Stimulated activated CD8-positive, alpha-beta memory T cell treated with anti-CD3 and anti-CD28 coated beads, Interleukin-4, amount 100 ng/mL, for 4 hours (primary cell): ENCODE measurements at places on chromosomes 1 and 21.

GRCh38 chr21:17949421-17949820 lies 130.3 kb upstream of the C21orf91 start:
- no peak for DNase-seq

- no peak for DNase-seq
Measured at GRCh38 chr21:45801129-45801964, 157.8 kb downstream of the PCBP3 start.

DNA sequence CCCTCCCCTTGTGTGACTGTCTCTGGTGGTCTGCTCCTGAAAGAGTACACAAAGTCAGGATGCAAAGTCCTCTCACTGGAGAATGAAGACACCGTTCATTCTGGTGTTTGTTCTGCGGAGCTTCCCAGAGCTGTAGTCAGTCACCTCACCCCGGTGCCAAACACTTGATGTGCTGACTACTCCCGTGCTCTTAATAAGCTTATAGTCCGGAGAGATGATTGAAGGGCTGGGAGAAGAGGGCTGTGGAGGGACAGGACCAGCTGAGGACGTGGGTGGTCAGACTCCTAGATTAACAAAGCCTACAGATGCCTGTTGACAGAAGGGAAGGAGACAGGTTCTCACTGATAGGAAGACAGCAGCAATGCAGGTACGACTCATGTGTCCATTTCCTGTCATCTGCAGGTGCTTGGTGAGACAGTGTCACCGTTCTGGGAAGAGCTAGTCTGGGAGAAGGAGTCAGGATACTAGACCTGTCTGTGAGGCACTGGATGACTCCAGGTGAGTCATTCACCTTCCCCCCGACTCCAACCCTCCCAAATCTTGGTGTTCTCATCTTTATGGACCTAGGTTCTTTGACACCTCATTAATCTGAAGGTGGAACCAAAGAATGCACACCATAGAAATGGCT lies 40.4 kb upstream of the LRRN2 start:
- no peak for DNase-seq

DNA sequence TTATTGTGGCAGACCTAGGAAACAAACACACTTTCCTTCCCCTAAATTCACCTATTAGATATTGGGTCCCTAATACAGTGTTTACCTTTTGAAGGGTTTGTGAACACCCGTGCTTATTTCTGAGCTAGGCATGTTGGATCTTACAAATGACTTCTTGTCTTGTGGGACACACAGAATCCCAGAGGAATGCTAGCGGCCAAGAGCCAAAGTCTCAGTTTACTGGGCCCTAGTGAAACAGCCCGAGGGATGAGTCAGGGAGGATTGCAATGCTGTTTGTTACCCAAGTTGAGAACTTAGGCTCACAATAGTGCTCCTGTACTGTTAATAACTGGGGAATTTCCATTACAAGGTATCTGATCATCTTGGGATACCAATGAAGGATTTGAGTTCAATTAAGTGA lies 100.1 kb upstream of the AKT3 start:
- DNase-seq: no peak

GRCh38 chr1:27563591-27564471 lies 40.1 kb downstream of the AHDC1 start:
- no peak for DNase-seq

DNA sequence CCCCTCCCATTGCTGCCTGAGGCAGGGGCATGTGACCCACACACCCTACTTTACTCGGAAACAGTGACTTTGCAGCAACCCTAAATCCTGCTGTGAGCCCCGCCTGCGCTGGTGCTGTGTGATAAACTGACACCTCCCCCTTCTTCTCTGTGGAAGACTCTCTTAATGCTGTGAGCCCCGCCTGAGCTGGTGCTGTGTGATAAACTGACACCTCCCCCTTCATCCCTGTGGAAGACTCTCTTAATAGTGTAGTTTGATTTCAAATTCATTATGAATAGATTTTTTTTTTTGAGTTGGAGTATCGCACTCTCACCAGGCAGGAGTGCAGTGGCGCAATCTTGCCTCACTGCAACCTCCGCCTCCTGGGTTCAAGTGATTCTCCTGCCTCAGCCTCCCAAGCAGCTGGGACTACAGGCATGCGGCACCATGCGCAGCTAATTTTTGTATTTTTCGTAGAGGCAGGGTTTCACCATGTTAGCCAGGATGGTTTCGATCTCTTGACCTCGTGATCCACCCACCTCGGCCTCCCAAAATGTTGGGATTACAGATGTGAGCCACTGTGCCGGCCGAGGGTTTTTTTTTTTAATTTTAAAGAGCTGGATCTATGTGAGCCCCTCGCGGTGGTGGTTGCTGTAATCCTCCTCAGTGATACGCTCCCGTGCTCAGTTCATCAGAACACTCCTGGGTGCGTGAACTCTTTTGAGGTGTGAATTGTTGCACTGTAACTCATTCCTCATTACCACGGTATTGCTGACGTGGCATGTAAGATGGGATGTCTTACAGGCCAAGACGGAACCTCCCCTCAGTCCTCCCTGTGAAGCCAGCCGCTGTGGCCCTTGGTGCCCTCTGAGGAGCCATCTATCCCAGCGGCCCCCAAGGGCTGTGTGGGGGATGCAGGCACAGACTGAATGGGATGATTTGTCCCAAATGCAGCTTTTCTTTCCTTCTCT lies 60.3 kb downstream of the GALNT2 start:
- DNase-seq: peak; percentile 17

GRCh38 chr1:99751877-99752504 lies 14.4 kb downstream of the FRRS1 start:
- DNase-seq: no peak

- DNase-seq: no peak
Measured at GRCh38 chr1:231734417-231734816, 107.8 kb downstream of the DISC1 start.

GRCh38 chr1:178599087-178599486 lies 86.2 kb downstream of the TEX35 start:
- no peak for DNase-seq

- no peak for DNase-seq
Measured at GRCh38 chr1:17629460-17629859, 90.0 kb downstream of the ARHGEF10L start.

GRCh38 chr1:77906624-77907023 lies 18.2 kb downstream of the NEXN start:
- no peak for DNase-seq

DNA sequence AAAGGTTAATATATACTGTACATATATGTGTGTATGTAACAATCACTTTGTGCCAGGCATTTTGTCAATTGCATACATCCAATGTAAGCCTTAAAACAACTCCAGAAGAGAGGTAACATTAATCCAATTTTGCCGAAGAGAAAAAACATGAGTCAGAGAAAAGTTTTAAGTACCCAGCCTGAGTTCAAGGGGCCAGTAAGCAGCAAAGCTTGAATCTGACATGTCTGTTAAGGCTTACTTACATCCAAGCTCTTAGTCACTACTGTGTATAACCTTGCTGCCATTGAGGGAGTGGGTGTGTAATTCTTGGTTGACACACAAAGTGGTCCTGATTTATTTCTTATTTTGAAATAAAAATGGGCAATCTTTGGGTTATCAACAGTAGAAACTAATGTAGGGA lies 360.4 kb upstream of the LYPLAL1 start:
- no peak for DNase-seq

DNA sequence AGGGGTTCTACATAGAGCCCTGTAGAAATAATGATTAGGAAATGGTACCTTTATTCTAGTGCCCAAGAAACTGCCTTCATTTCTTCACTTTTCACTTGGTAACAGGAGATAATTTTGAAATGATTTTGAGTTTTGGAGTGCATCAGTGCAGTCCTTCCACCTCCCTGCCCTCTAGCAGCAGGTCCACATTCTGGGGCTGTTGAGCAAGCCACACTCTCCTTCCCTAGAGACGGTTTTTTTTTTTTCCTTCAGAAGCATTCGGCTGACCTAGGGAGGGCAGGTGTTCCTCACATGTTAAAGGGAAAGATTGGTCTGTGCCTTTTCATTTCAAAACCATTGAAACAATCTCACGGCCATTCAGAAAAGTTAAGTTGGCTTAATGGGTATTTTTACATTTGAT lies 39.8 kb downstream of the SLC37A1 start:
- DNase-seq: no peak

DNA sequence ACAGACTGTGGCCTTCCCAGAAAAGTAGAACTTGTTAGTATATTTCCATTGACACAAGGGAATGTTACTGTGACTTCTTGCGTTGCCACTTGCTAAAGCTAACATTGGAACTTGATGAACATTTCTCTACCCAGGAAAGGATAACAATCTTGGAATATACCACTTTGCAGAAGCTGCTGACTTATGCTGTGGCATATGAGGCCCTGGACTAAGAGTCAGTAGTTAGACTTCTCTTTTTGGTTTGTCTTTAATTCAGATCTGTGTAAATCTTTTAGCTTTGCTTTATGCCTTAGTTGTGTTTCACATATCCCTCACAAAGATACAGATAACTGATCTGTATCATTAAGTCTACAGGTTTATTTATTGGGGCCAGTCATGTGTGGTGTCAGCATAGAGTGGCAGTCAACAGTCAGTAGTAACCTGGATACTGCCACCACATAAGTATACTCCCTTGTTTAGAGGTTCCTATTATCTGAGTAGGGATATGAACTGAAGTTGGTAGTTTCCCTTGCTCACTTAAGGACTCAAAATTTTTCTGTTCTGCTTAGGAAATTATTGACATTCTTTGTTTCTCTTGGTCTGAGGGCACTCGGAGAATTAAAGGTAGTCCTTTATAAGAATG lies 14.7 kb downstream of the RNF2 start:
- no peak for DNase-seq

DNA sequence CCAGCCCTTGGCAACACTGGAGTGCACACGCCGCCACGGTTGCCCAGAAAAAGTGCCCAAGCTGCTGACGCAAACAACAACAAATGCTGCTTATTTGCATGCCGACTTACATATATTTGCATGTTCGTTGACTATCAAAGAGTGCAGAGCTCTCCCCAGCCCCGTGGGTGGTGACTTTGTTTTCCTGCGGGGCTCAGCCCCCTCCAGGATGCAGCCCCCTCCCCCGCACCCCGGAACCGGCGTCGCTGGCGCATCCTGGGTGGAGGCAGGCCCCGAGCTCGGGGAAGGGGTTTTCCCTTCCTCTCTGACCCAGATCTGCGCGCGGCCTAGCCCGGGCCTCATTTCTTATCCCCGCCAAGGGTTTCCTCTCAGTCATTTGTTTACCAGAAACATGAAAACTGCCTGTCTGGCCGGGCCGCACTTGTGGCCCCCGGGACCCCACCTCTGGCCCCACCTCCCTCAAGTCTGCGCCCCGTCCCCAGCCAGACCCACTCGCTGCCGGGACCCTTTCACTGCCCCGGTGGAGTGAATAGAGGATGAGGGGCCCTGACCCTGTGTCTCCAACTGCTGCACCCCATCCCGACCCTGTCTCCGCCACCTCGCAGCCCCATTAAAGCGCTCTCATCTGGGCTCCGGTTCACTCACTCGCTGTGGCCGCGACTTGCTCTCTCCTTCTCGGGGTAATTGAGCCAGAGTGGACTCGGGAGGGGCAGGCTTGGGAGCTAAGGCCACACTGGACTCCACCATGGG lies 5.5 kb downstream of the TNFRSF25 start:
- peak; percentile 85 for DNase-seq

GRCh38 chr1:100461222-100461621 lies 76.7 kb upstream of the GPR88 start:
- no peak for DNase-seq

DNA sequence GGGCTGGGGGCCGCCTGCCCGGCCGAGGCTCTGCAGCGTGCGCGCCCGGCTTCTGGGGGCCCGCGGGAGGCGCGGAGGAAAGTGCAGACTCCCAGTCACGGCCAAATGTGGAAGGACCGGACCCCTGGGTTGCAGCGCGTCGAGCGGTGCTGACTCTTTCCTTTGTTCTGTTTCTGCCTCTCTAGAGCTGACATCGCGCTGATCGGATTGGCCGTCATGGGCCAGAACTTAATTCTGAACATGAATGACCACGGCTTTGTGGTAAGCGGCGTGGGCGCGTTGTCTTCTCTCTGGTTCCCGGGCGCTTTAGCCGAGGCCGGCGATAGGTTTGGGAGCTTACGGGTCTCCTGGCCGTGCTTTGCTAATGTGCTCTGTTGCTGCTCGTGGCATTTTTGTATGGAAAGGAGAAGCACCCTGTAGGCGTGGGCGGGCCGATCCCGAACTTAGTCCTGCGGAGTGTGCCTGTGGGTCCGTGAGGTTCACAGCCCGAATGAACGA lies 629 bp downstream of the PGD start:
- no peak for DNase-seq

GRCh38 chr1:14413819-14414490 lies 184.5 kb upstream of the KAZN start:
- DNase-seq: no peak

- no peak for DNase-seq
Measured at GRCh38 chr1:215660259-215660658, 93.2 kb downstream of the KCTD3 start.

- no peak for DNase-seq
Measured at GRCh38 chr1:6427441-6428390, 3.1 kb downstream of the ESPN start.

GRCh38 chr21:41399246-41399800 lies 26.7 kb upstream of the MX1 start:
- DNase-seq: no peak

DNA sequence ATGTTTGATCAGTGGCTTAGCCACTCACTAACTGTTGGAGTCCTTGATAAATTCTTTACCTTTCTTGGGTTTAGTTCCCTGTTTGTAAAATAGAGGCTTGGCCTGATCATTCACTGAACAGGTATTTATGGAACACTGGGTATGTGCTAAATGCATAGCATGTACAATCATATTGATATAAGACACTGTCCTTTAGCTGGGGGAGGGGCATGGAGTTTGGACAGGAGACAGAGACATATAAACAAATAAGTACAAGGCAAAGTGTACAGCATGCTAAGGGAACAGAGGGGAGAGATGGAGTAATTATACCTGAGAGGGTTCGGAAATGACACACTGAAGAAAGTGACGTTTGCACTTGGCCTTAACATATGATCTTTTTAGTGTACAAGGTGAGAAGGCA lies 124.3 kb upstream of the CACNA1E start:
- DNase-seq: no peak

DNA sequence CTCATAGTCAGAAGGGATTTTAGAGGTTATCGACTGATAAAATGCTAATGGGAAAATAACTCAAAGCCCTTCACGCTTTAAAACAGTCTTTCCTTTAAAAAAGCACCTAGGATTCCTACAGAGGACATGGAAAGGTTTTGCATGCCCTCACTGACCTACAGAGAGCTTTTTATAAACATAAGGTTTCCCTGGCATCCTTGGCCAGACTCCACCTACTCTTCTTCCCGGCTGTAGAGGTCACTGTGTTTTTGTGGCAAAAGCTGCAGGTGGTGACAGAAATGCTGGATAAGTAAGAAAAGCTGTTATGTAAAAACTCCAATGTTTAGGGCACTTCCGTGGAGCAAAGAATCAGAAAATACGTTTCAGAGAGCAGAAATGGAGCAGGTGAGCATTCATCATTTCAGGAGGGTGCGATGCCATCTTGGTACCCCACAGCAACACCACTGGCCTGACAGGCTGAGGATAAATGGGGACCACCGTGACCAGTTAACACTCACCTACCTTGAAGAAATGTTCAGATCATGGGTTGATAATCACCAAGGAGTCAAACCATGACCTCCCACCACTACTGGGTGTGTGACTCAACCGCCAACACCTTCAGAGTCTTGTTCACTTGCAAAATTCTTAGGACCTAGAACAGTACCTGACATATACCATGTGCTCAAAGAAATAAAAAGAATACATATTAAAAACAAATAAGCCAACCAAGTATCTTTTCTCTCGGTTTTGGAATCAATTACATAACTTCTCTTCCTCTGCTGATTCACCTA lies 46.6 kb downstream of the SSBP3 start:
- no peak for DNase-seq
